ENCODE measurements at places on chromosomes 6 and 20.

GRCh38 chr6:57173056-57173885 is 1.1 kb downstream of the BAG2 start:
- DNase-seq = no peak

DNA sequence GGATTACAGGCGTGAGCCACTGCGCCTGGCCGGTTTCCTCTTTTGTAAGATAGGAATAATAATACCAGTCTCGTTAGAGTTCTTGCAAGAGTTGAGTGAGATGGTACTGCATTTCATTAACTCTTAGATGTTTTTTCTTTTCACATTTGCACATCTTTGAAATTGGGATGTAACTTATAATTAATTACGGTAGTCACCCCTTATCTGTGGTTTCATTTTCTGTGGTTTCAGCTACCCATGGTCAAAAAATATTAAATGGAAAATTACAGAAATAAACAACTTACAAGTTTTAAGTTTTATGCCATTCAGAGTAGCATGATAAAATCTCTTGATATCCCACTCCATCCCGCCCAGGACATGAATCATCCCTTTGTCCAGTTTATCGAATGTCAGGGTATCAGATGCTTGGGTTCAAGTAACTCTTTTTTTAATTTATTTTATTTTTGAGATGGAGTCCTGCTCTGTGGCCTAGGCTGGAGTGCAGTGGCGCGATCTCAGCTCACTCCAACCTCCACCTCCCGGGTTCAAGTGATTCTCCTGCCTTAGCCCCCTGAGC is 15.4 kb downstream of the PTK7 start:
- DNase-seq = no peak

- DNase-seq = peak; percentile 49
Measured at GRCh38 chr20:50562262-50562701, 52.1 kb downstream of the PTPN1 start.

DNA sequence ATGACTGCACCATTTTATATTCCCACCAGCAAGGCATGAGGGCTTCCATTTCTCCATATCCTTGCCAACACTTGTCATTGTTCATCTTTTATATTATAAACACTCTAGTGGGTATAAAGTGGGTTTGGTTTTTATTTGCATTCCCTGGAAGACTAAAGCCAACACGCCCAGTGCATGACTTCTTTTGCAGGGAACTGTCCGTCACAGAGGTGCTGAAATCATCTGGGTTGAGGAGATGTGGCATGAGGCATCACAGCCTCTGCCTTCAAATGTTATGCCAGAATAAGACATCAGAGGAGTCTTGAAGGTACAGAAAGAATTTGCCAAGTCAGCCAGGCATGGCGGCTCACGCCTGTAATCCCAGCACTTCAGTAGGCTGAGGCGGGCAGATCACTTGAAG is 29.9 kb upstream of the FAM210B start:
- DNase-seq = no peak

DNA sequence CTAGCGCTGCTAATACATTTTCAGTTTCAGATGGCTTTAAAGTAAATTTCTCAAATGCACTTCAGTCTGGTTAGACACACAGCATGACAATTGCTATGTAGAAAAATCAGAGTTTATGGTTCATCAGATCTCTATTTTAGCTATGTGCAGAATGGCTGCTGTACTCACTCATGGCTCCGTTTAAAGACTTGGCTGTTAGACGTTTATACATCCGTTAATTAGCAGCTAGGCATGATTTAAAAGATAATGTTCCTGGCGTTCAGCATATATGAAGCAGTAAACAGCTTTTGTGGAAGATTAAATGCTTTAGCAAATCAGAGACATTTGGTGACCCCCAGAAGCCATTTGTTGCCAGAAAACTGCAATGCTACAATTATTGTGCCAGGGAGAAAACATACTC is 350.0 kb upstream of the MANEA start:
- DNase-seq = no peak

DNA sequence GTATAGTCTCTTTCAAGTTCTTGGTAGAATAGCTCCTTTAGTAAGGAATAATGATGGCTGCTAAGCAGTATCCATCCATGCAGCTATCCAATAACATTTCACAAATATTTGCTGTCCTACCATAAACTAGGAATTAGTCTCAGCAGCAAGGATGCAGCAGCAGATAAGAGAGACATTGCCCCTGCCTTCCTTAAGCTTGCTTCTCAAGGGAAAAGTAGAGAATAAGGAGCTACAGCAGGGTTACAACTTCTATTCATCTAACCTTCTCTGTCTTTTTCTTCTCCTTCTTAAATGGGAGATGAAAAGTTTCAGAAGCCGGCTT is 2.4 kb downstream of the IL22RA2 start:
- DNase-seq = no peak

DNA sequence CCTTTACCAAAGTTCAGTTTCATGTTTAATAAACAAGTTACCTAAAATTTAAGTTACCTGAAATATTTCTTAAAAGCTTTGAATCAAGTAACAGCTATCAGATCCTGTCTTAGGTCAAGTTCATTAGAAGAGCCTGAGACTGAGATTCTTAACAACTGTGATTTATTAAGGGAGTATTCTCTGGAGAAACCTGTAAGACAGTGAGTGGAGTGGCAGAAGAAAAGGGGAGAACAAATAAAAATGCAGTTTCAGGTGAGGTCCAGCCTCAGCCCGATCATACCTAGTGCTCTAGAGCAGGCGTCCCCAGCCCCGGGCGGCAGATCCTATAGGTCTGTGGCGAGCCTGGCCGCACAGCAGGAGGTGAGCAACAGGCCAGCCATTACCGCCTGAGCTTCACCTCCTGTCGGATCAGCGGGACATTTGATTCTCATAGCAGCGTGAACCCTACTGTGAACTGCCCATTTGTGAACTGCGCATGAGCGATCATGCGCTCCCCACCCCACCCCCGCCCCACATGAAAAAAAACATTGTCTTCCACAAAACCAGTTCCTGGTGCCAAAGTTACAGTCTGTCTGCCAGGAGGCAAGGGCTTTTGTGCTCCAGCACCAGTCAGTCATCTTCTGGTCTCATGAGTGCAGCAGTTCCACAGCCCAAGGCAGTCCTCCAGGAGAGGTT is 59.2 kb upstream of the ADGRB3 start:
- peak; percentile 25 for DNase-seq

- no peak for DNase-seq
Measured at GRCh38 chr6:44833248-44833647, 445.7 kb downstream of the CDC5L start.

GRCh38 chr20:44615876-44616603 is 33.7 kb downstream of the PKIG start:
- peak; percentile 68 for DNase-seq

GRCh38 chr6:27238010-27238983 is 9.2 kb upstream of the PRSS16 start:
- DNase-seq = no peak

- no peak for DNase-seq
Measured at GRCh38 chr6:10999994-11000393, 44.1 kb downstream of the ELOVL2 start.

GRCh38 chr6:46961232-46961631 is 39.5 kb upstream of the ADGRF5 start:
- no peak for DNase-seq

- no peak for DNase-seq
Measured at GRCh38 chr6:36742146-36742545, 44.5 kb downstream of the RAB44 start.

GRCh38 chr20:59334651-59335300 is 34.4 kb downstream of the EDN3 start:
- DNase-seq = no peak

DNA sequence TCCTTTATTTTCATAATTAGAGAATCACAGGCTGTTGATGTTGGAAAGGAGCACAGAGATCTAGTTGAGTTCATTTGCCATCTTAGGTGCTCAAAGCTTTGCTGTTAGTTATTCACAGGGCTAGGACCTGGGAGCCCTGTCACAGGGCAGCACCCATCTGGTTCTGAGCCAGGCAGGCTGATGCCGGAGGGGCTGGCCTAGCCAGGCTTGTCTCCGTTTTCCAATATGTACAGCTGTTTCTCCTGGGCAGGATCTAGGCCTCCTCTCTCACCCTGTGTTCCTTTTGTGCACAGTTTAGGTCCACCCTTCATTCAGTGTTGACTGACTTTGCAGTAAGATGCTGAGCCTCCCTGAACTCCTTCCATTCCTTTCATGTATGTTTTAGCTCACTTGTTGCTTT is 33.4 kb downstream of the LRRC1 start:
- DNase-seq = no peak
